ENCODE measurements at places on chromosomes 13 and 19.

- no peak for DNase-seq
Measured at GRCh38 chr13:79011179-79011578, 352.2 kb upstream of the OBI1 start.

DNA sequence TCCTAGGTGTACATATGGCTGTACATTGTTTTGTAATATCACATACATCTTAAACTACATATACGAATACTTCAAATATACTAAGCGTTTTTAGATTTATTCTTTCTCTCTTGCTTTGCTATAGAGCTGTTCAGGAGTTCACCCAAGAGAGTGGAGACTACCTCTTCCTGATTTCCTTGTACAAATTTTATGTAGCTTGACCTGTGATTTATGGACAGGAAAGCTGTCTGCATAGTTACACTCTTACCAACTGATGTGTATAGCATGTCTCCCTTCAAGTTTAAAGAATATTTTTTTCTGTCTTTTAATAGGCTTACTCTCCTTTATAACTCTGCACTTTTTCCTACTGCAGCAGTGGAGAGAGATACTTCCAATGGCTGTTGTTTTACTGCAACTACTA lies 428.7 kb downstream of the NDFIP2 start:
- no peak for DNase-seq

GRCh38 chr19:2492870-2493269 lies 16.9 kb downstream of the GADD45B start:
- no peak for DNase-seq

DNA sequence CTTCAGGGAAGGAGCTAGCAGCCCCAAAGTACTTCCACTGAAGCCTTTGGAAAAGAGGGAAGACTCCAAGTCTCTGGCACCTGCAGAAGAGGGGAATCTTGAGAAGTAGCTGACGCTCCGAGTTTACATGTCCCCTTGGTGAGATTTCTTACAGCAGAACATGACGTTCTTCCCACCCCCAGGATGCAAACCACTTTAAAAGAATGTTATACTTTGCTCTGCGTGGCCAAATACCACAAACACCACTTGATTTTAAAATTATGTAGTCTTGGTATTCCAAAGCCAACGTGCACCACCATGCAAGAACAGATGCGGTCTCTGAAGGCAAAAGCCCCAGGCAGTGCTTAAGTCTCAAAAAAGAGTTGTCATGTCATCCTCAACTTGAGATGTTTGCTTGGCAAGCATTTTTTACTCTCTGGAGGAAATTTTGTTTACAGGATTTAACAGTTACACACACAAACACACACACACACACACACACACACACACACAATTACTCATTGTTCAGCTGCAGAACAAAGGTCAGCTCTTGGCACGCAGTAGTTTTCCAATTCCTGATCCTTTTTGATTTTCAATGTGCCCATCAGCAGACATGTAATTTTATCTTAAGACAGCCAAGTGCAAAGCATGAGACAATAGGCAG lies 106.1 kb downstream of the RGCC start:
- no peak for DNase-seq

DNA sequence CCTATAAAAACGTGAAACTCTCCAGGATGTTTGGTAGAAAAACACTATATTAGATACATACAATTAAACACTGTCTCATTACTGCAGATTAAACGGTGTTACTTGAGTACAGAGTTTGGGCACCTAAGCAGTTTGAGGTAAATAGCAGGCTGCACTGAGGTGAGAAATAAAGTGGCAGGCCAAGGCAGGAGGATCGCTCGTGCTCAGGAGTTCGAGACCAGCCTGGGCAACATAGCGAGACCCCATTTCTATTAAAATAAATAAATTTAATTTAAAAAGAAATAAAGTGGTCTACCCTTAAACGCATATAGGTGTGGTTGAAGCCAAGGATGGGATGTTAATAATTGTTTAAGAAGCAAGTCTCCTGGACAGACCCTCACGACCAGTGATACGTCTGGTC lies 1.2 kb downstream of the PSPC1 start:
- DNase-seq, result no peak

DNA sequence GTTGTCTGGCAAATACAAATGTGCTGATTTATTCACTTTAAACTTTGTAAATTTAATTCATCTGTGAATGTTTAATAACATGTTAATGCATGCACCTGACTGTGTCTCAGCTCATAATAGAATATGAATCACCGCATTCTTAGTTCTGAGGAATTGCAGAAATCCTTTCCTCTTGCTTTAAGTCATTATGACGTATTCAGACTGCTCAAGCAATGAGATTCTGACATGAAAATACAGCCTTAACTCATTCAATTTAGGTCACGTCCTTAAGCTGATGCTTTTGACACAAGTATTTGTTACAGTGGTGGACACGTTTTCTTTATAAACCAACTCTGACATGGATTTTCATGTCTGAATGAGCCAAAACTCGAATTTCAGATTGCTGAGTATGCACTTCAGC lies 541.0 kb upstream of the KLF12 start:
- DNase-seq, result no peak

DNA sequence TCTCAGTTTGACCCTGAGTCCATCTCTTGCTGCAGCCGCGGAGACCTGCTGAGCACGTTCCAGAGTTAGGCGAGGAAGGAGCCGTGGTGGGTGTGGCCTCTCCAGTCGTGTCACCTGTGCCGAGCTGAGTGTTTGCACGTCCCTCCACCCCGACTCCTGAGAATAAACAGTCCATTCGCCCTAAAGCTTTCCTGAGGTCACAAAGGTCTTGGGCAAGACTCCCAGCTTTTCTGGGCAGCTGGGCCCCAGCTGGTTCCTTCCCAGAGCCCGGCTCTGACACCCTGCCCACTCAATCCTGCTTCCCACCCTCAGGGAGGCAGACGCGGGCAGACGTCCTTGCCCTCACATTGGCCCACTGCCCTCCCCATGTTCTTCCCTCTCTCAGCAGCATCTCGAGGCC lies 142.2 kb downstream of the KCTD15 start:
- no peak for DNase-seq

DNA sequence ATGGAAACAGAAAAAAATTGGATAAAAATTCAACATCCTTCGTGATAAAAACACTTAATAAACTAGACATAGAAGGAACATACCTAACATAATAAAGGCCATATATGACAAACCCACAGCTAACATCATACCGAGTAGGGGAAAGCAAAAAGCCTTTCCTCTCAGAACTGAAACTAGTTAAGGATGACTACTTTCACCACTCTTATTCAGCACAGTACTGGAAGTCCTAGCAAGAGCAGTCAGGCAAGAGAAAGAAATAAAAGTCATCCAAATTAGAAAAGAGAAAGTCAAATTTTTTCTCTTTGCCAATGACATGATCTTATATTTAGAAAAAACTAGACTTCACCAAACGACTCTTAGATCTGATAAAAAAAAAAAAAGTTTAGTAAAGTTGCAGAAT lies 25.8 kb upstream of the SLC7A9 start:
- no peak for DNase-seq

DNA sequence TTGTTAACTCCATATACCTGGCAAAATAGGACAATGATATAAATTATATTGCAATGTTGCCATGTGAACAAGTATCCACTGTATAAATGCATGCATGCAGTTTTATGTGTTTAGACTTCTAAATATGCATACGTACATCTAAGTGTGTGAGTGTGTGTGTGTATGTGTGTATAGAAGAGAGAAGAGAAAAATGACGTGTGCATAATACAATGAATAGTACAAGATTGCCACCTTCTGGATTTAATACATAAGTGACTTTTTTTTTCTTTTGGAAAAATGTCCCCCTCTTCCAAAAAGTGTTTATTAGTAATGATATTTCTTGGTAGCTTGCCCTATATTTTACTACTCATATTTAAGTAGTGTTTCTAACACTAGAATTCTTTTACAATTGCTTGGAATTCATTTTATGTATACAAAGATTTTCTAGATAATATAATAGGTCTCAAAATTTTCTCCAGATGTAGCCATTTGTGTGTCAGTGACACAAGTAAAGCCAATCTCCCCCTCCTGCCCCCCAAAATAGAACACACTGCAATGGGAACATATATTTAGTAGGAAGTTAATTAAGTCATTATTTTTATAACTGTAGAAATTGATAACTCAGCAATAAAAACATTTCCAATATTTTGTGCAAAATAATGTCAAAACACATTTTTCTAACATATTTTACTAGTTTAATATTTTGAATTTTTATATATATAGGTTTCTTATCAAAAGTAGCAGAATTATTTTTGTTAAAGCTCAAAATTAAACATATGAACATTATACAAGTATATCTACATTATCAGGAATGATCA lies 783.3 kb upstream of the ATXN8OS start:
- no peak for DNase-seq

DNA sequence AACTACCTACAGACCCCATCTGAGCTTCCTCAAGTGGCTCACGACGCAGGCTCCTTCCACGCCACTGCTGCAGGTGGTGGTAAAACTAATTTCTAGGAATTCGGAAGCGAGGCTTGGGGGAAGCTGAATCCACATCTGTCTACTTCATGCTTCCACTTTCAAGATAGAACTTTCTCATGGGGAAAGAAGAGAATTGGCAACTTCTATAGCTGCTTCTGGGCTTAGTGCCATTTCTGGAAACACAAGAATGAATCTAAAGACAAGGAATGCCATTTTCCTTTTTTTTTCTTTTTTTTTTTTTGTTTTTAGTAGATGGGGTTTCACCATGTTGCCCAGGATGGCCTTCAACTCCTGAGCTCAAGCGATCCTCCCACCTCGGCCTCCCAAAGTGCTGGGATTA lies 2.8 kb upstream of the NLRP12 start:
- DNase-seq, result no peak

- DNase-seq, result no peak
Measured at GRCh38 chr19:16207490-16208025, 9.8 kb downstream of the AP1M1 start.

DNA sequence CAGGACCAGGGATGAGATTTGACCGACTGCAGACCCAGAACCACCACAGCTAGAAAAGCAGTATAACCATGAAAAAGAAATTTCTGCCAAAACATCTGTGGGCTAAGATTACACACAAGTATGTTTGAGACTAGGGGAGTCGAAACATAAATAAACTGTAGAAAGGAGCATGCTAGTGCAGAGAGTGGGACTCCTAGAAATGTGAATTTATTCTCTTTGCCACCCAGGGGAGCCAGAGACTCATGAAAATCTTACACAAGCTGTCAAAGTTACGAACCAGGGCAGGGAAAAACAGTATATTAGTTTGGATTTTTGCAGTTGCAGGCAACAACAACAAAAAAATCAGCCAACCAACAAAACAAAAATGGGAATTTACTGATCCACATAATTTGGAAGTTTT lies 12.3 kb upstream of the HSPH1 start:
- DNase-seq, result no peak

DNA sequence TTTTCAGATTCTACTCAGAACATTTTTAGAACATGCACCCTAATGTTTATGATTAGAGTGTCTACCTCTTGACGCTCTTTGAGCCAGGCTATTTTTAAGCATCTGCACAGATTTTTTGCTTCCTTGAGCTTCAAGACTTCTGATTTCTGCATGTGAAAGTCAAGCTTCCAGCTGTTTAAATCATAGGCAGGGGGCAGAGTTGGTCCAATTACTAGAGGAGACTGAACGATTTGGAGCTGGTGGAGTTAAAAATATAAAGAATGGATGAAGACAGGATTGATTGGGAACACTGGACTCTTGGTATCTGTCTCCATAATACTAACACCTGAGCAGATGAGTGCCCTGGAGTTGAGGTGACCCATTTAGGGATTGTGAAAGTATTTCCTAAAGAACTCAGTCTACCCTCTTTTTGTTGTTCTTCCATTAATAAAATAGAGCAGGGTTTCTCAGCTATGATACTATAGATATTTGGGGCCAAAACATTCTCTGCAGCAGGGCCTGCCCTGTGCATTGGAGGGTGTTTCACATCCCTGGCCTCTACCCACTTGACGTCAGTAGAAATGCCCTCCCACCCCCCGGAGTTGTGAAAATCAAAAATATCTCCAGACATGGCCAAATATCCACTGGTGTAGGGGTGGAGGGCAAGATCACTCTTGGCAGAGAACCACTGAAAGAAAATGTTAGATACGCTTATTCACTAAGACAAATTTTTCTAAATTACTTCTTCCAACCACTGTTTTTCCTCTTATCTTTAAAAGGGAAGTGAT lies 160.1 kb downstream of the COG6 start:
- no peak for DNase-seq

GRCh38 chr13:30353060-30353459 lies 45.7 kb upstream of the KATNAL1 start:
- DNase-seq, result no peak

DNA sequence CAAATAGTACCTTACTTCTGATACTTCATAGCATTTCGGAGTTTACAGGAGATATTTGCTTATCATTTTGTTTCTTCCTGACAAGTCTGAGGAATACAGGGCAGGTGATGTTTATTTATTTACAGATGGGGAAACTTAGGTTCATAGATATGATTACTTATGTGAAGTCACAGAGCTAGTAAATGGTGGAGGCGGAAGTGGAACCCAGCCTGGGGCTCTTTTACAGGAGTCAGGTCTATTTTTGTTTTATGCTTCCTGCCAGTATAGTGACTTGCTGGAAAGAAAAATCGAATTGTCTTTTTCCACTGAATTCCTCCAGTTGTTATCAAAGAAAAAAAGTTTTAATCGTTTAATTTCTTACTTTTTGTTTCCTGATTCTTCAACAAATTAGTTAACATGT lies 66.5 kb downstream of the DGKH start:
- DNase-seq, result no peak
